ENCODE measurements at places on chromosomes 1 and 21.

DNA sequence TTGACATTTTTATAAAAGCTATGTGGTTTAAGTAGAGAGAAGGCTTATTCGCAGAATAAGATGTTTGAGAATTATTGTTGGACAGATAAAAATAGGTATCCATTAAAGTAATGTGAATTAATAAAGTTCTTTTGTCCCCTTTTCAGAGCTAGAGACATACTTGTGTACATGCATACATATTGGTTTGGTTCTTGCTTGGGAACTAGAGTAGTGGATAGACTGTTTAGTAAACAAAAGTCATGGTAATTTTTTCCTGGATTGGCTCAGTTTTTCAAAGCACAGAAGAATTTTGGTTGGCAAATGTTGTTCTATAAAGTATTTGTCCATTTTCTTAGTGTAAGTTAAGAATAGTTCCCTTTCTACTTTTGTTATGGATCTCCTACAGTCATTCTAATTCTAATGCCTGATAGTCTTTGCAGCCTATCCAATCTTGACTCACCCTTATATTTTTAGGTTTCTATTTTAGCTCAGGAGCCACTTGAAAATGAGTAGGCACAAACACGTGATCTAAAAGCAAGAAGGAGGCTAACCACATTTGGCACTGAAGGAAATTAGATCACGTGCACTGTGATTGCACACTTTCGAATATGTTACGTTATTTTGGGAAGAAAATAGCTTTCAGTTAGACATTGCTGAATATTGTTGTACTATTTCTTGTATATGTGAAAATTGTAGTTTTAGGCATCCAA, 47.0 kb downstream of the RABGAP1L start:
- no peak for DNase-seq

- DNase-seq, result no peak
These were observed 87.9 kb downstream of the SSBP3 start for GRCh38 chr1:54318246-54318814.

GRCh38 chr1:173208146-173208545, 1.0 kb upstream of the TNFSF4 start:
- DNase-seq, result no peak

DNA sequence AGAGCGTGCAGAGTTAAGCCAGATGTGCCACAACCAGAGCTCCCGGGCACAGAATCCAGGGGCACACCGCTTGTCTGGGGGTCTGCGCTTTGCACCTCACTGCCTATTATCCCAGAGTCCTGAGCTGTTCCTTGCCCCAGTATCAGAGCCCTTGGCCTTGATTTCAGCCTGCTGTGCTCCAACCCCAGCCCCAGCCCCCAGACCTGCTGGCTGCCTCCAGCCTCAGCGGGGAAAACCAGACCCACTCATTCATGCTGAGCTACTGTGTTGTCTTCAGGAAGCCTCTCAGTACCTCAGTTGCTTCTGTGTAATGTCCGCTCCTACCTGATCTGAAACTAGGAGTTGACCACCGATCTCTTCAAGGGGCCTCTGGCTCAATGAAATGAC, 1.1 kb downstream of the IKBKE start:
- no peak for DNase-seq

DNA sequence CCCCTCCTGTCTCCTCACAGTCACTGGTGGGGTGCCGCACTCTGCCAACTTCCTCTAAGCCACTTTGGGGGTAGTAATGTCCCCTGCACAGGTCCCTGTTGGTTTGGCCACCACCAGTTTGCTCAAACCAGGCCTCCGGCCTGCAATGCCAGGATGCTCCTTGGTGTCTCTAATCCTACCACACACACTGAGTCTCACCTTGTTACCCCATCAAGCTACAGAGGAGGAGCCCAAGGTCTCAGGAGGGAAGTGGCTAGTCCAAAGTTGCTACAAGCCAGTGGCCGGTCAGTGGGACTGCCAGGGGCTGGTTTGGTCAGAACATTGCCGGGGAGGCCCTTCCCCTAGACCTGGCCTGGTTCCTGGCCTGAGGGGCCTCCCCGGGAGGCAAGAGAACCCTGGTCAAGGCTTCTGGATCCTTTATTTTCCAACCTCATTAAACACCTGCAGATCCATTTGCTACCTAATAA, 21.5 kb upstream of the LRP8 start:
- DNase-seq, result no peak

DNA sequence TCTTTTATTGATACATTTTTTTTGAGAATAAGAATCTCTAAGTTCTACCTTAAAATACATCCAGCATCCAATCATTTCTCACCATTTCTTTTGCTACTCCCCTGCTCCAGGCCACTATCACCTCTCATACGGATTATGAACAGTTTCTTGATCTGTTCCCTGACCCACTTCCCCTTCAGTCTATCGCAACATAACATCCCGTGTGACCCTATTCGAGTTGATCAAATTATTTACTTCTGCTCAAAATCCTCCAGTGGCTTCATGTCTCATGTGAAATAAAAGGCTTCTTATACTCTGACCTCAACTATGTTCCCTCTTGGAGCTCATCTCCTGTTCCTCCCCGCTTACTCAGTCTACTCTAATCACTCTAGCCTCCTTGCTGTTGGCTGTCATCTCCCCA, 5.2 kb downstream of the ALG14 start:
- DNase-seq, result no peak

GRCh38 chr1:234892642-234893041, 236.0 kb downstream of the TOMM20 start:
- DNase-seq, result no peak

DNA sequence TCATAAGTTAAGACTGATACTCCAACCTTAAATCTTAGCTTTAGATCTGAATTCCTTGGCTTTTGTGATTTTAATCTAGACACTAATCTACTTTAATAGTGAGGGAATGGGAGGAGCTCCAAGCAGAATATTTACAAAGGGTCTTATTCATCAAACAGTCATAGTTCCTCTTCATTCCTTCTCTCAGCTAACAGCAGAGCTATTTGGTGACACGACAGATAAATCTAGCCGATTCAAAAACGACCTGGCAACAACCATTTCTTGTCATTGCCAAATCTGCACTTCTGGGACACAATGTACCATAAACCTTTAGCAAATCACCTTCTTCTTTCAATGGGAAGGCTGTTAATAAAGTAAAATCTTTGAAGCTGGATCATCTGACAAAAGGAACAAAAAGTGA, 52.8 kb upstream of the FOXD3 start:
- DNase-seq, result no peak

- DNase-seq, result no peak
These were observed 9.7 kb downstream of the ZNF362 start for GRCh38 chr1:33265780-33266605.

GRCh38 chr1:94335950-94336349, 82.2 kb upstream of the ABCD3 start:
- DNase-seq, result peak; percentile 20

- no peak for DNase-seq
These were observed 125.4 kb downstream of the SIK1 start for GRCh38 chr21:43301409-43302061.

DNA sequence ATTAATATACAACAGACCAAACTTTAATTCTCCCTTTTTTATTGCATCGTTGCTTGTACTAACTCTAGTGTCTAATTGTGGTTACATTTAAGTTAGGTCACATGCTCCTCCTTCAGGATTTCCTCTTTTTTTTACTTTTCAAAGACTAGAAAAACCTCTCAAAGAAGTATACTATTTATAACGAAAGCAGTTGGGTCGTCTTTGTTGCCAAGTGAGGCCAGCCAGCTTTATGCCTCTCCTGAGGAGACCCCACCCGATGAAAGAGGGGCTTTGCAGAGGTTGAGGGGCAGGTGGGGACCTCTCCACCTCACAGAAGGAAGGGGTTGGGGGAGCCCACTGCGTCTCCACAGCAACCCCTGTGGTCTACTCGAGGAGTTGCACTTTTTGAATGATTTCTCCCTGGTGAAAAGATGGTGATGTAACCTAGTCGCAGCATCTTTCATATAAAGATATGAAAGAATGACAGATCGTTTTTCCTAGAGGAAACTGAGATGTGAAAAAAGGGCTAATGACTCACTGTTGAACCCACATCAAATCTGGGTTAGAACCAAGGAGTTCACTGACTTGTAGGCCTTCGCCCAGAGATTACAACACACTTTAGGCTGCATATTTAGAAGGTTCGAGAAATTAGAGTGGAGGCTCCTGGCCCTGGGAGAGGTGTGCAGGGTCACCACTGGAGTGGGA, 6.4 kb downstream of the TGFB2 start:
- DNase-seq, result no peak

GRCh38 chr1:107572674-107573211, 392.2 kb downstream of the VAV3 start:
- peak; percentile 19 for DNase-seq

- no peak for DNase-seq
These were observed 26.9 kb upstream of the ECE1 start for GRCh38 chr1:21317035-21317689.

DNA sequence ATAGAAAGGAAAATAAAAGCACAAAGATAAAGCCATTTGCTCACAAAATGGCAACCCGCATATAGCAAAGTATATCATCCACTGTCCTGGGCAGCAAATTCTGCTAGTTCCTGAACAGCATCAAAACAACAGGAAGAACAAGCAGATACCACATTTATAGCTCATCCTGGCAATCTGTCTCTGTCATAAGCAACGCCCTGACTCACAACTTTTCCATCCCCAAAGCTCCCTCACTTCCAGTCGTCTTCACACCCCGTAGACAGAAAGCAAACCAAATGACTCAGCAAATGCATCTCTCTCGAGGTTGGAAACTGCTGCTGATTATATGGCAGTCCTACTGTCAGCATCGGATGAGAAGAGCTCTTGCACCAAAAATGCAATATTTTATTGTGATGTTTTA, 65.8 kb downstream of the AK5 start:
- DNase-seq, result peak; percentile 26

DNA sequence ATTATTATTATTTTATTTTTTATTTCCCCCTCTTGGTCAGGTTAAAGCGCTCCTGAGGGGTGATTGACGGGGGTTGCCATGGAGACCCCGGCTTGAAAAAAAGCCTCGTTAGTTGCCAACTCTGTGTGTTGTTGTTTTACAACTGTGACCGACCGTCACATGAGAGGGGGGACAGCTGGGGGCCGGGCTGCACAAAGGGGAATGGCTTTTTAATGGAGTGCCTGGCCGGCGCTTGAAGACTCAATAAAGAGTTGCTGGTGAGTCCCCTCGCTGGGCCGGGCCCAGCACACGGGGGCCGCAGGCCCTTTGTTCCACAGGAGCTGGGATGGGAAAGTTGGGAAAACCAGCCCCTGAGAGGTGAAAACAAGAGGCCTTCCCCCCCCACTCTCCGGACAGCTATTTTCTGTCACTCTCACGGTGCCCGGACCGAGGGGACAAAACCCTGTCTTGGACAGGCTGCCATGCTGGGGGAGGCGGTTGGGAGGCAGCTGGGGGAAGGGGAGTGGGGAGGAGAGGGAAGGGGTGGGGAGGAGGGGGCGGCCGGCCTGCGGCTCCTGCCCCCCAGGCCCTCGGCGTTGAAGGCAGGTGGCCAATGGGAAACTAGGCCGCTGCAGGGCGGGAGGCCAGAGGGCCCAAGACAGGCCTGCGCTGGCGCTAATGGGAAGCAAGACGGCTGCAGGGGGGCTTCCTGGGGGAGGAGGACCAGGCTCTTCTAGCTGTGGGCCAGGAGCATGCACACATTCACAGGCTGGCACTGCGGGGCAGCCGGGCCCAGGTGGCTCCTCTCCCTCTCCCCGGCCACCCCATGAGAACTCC, 67.6 kb downstream of the CASZ1 start:
- DNase-seq, result no peak

DNA sequence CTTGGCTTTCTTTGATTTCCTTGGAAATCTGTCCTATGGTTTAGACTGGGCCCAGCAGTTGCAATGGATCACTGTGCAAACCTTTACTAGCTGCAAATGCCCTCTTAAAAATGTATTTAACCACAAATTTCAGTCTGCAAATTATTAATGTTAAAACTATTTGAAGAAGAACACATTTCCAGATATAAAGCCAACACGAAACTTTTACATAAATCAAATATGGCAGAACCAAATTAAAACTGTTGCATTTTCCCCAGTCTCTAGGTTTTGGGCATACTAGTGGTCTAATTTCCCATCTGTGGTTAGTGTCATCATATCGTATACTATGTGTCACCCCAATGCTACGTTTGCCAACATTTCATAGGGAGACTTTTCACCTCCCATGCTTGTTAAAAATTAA, 52.3 kb downstream of the HMCN1 start:
- DNase-seq, result no peak

GRCh38 chr1:226203655-226204054, 17.1 kb upstream of the ACBD3 start:
- DNase-seq, result no peak

DNA sequence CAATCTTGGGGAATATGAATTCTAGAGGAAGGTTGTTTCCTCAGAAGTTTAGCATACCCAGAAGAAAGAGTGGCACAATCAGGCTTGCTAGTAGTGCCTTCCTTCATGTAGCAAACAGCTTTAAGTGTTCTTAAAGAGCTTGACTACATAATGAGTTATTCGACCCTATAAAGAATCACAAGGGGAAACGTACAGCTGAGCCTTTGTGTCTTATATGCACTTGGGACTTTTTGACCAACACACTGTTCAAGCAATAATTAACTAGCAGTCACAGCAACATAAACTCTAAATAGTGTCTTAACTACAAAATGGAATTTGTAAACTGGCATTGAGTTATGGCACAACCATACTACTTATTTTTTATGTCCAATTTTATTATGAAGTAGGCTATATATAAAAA, 86.1 kb downstream of the TTLL7 start:
- DNase-seq, result no peak

- peak; percentile 26 for DNase-seq
These were observed 856 bp downstream of the LHX9 start for GRCh38 chr1:197917805-197918651.

DNA sequence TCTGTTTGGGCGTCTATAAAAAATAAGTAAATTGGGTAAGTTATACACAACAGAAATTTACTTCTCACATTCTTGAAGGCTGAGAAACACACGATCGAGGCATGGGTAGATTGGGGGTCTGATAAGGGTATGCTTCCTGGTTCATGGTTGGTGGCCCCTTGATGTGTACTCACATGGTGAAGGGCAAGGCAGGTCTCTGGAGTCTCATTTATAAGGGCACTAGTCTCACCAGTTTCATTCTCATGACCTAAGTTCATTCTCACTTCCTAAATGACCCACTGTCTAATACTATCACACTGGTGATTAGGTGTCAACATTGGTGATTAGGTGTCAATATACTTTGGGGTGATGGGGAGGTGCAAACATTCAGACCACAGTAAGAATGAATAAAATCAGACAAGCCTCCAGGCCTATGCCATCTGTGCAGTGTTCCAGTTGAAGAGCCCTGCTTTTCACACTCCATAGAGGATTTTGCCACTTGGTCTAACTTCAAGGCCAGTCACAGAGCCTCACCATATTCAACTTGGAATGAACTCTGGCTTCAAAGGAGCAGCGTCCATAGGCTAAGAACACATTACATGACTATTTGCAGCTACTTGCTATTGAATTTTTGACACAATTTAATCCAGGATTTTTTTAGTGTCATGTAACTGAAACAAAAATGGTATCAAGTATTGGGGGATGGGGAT, 2.5 kb upstream of the GBP4 start:
- no peak for DNase-seq

DNA sequence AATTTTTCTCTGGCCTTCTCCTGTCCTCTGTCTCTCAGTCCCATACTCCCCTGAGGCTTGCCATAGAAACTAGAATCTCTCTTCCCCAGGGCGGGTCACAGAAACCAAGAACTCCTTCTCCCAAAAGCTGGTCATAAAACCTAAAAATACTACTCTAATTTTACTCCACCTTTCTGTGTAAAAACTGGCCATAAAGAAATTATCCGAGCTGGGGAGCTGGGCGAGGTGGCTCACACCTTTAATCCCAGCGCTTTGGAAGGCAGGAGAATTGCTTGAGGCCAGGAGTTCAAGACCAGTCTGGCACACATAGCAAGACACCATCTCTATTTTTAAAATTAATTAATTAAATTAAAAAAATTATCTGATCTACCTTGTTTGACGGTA, 3.0 kb downstream of the ALG14 start:
- DNase-seq, result no peak
